NB4 (cell line): ENCODE measurements at places on chromosomes 1 and 21.

GRCh38 chr1:29711582-29712283 is 475.4 kb downstream of the PTPRU start:
- peak; percentile 14 for DNase-seq

GRCh38 chr1:228889289-228889688 is 154.0 kb downstream of the RHOU start:
- DNase-seq, result peak; percentile 59

DNA sequence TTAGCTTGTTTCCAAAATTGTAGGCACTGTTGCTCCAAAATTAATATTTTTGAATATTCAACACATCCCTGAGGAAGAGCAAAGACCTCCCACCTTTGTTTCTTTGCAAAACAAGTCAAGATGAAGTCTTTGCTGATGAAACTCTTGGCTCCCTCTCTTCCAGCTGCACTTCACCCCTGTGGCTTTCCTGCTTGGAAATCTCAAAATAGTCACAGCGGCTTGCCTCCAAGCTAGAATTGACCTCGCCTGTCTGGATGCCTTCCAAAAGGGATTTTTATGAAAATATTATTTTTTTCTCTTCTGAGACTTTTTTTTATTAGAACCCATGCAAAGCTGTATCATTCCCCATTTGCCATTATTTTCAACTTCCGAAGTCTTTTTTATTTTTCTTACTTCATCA is 71.1 kb upstream of the MROH9 start:
- no peak for DNase-seq

DNA sequence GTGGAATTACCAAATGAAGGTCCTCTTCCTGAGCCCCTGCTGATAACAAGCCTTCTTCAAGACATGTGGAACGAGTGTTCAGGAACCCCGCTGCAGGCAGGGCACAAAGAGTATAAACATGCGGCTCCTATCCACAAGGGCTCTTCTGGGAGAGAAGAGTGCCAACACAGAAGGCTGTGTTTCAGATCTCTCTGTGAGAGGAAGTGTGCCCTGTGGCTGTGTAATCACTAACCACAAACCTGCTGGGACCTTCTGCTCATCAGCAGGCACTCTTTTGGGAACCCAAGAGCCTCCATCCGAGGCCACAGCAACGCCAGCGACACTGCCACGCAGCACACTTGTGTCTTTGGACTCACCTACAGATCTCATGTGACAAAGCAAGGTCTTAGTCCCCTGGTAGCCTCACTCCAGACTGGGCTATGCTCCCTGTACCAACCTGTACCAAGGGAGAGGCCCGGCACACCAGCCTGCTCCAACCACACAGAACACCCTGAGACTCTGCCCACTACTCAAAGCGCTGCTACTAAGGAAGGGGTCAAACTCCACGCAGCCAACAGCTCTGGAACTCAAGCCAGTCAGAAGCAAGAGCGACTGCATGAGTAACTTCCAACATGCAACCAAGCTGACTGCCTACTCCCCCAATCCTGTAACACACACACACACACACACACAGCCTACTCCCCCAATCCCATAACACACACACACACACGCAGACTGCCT is 7.8 kb downstream of the PTTG1IP start:
- DNase-seq, result peak; percentile 90

DNA sequence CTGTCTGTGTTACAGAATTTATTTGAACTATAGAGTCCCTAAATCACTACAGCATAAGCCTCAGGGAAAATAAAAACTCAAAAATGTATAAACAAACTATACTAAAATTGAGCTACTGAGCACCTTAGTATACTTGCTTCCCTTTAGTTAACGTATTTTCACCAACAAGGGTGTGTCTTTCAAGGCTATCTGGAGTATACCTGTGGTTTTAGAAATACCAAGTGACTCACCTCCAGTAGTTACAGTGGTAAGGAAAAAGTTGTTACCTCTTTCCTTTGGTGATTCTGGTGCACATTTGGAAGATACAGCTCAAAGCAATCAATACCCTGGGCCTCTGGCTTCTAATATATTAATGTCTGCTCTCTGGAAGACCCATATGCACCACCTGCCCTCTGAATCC is 68.0 kb upstream of the C1orf105 start:
- DNase-seq, result no peak

DNA sequence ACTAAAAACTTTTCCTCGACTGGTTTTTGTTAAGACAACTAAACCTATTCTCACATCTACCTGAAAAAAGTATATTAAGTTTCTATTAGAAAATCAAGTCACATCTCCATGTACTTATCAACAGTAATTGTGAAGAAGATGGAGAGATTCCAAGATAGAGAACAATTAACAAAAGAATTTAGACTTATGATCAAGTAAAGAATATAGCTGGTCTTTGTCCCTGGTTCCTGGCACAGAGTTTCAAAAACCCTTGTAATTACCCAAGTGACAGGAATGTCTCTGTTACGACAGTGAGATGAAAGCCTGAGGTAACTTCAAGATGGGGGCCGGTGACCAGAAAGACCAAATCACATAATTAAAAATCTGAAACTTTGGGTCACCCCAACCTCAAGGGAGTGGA is 91.6 kb downstream of the ASH1L start:
- DNase-seq, result no peak

DNA sequence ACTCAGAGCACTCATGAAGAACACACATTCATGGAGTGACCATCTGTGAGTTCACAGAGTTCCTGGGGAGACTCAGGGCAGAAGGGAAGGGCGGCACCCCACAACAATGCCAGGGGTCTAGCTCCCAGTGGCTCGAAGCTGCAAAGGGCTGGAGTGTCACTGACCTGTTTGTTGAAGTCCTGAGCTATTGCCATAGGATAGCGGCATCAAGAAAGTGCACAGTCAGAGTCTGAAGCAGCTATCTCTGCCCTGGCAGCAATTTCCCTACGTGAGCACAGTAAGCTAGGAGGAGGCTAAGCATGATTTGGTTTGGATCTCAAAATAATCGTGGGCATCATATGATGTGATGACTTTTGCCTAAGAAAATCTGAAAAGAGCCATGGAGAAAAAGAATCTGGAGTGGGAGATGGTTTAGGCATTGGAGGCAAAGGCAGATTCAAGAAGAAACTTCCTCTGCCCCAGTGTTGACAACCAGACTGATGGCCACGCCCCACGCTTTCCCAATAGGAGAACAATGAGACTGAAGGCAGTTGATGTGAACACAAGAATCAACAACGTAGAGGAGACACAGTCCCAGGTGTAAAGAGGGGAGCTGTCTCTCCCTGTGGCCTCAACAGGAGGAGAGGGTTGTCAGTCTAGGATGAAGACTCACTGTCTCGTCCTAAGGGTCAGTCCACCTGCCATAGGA is 100.0 kb upstream of the SLC25A33 start:
- peak; percentile 71 for DNase-seq

GRCh38 chr1:55894521-55894920 is 679.4 kb upstream of the USP24 start:
- no peak for DNase-seq

DNA sequence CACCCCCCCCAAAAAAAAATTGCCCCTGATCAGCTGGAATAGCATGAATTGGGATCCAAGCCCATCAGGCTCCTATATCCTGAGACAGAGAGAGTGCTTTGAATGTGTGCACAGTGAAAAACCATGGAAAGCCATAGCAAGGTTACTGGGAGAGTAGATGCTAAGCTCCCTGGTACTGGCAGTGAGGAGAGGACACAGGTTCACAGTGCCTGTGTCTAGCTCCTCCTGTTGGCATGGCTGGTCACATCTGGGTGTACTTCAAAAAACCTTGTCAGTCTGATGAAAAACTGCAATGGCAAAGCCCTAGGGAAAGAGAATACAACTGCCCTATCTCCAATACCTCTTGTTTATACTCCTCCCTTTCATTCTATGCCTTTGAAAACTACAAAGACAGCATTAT is 12.9 kb downstream of the COPA start:
- DNase-seq, result no peak

- no peak for DNase-seq
Measured at GRCh38 chr1:161171191-161171590, 5.0 kb downstream of the PPOX start.

GRCh38 chr1:239831577-239832355 is 259.9 kb upstream of the FMN2 start:
- no peak for DNase-seq

DNA sequence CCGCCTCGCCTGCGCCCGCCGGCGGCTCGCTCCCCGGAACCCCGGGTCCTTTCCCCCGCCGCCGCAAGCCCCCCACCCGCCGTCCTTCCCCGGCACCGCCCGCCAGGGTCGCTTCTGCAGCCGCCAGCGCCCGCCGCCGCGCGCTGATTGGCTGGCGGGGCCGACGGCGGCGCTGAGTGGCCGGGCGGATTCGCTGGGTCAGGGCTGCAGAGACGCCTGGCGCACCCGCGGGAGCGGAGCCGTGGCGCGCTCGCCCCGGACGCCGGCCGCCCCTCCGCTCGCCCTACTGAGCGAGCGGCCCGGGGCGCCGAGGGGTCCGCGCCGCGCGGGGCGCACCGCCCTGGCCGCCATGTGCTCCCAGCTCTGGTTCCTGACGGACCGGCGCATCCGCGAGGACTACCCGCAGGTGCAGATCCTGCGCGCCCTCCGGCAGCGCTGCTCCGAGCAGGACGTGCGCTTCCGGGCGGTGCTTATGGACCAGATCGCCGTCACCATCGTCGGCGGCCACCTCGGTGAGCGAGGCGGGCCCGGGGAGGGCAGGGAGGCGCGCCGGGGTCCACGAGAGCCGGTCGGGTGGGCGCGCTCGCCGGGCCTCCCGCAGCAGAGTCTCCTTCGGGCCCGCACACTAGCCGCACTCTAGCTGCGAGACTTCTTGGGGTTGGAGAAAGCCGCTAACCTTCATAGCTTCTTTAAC is at the start of gene RIMKLA:
RIMKLA (plus strand) TSS at position 207 of the 694 bp plus-strand sequence; CDS start at position 350, 143 bp downstream.
- peak; percentile 50 for DNase-seq

DNA sequence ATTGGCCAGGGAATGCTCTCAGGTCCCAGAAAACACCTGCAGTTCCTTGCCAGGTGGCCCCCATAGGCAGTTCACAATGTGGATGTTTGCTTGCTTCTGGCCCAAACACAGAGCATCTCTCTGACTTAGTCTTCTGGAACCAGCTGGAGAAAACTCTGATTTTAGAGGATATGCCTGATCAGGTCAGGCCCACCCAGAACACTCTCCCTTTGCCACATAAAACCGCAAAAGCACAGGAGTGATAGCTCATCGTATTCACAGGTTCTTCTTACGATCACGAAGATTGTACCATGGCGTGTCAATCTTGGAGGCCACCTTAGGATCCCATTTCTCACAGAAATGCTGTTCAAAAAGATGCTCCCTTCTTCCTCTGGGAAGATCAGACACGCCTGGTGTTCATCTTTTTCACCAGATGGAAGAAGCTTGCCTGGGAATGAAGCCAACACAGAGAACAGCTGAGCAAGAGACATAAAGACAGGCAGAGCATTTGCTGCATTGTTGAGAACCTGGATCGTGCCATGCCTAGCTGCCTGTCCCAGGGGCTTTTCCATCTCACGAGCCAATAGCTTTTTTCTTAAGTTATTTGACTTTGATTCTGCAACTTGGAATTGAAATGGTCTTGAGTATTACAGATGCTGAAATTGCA is 11.6 kb upstream of the CD247 start:
- DNase-seq, result no peak

GRCh38 chr1:60699325-60699724 is 383.0 kb upstream of the NFIA start:
- DNase-seq, result no peak

GRCh38 chr1:10438677-10439163 is 8.5 kb downstream of the CENPS start:
- no peak for DNase-seq

- DNase-seq, result no peak
Measured at GRCh38 chr1:188244681-188245080, 1415.9 kb downstream of the PLA2G4A start.

GRCh38 chr1:154747380-154747739 is 122.7 kb downstream of the KCNN3 start:
- DNase-seq, result no peak

DNA sequence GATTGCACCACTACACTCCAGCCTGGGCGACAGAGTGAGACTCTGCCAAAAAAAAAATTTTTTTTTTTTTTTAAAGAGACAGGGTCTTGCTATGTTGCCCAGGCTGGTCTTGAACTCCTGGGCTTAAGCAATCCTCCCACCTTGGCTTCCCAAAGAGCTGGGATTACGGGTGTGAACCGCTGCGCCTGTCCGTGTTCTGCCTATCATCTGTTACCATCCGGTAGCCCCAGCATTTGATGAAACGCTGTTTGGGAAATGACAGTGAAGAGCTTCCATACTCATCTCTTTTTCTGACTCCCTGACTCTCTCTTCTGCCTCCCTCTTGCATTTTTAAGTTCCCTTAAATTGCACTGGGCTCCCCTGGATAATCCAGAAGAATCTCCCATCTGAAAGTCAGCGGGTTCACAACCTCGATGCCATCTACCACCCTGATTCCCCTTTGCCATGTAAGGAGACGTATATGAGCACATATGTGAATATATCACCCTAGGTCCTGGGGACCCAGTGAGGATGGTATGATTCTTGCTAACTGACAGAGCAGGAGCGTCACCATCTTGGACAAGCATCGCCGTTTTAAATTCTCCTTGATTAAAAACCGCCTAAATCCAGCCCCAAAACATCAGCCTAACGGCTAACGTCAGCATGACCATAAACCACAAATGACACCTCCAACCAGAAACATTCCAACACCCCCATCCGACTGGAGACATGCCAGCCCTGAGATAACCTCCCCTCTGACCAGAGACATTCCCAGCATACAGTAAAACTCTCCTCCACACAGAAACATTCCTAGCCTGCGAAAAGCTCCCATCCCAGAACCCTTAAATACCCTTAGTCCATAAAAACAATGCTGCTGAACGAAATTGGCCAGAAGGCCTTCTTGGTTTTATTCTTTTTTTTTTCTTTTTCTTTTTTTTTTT is 12.4 kb downstream of the TNFRSF8 start:
- no peak for DNase-seq

- no peak for DNase-seq
Measured at GRCh38 chr1:100671601-100672000, 47.9 kb upstream of the VCAM1 start.

- no peak for DNase-seq
Measured at GRCh38 chr1:183914276-183914675, 109.4 kb downstream of the RGL1 start.

DNA sequence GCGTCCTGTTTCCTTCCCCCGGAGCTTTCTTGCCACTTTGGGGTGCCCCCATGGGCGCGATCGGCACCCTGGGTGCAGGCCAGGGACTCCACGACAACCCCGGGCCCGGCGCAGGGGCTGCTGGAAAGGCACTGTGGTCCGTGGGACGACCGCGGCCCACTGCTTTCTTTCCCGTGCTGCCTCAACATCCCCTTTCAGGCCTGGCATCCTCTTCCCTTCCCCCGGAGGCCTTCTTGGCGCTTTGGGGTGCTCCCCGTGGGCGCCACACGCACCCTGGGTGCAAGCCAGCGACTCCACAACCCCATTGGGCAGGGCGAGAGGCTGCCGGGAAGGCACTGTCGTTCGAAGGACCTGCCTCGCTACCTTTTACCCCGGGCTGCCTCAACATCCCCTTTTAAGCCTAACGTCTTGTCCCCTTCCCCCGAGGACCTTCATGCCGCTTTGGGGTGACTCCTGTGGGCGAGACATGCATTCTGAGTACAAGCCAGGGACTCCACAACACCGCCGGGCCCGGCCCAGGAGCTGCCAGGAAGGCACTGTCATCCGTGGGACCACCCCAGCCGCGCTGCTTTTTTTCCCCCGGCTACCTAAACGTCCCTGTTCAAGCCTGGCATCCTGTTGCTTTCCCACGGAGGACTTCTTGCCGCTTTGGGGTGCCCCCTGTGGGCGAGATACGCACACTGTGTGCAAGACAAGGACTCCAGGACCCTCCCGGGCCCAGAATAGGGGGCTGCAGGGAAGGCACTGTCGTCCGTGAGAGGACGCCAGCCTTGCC is 137.8 kb downstream of the LIPI start:
- no peak for DNase-seq

GRCh38 chr1:24317081-24317480 is 2.1 kb upstream of the GRHL3 start:
- no peak for DNase-seq
